ENCODE measurements at places on chromosomes 4 and X.

- DNase-seq: no peak
Observed at GRCh38 chrX:86066998-86067397, 19.6 kb upstream of the CHM start.

- peak; percentile 62 for DNase-seq
Observed at GRCh38 chrX:153649178-153649914, 2.3 kb downstream of the DUSP9 start.

DNA sequence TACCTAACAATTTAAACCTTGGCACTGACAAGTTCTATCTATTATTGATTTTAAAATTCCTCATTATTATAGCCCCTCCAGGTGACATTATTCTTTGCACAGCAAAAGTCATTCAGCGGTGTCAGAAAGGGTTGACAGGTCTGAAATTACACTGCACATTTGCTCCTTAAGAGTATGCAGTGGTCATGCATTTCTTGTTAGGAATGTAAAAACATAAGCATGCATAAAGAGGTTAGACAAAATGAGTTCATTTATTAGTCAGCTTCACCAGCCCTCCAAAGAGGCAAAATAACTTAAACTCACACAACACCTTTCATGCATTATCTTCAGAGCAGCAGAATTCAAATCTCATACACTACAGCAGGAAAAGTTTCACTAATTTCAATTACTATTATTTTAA, 158.8 kb downstream of the HNRNPD start:
- DNase-seq: no peak

DNA sequence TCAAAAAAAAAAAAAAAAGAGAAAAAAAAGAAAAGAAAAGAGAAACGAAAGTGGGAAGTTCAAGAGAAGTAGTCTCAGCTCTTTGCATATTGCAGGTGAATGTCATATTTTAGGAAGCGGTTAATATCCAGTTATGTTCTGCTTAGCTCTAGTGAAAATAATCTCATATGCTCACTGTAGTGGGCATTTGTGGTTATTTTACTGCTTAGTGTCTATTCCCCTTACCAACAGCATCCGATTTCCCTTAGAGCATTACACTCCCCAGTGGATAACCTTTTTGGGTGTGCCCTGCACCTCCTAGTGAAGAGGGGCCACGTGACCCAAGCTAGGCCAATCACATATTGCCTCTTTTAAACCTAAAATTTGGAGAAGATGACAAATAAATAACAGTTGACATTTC, 111.2 kb upstream of the ZNF827 start:
- no peak for DNase-seq

DNA sequence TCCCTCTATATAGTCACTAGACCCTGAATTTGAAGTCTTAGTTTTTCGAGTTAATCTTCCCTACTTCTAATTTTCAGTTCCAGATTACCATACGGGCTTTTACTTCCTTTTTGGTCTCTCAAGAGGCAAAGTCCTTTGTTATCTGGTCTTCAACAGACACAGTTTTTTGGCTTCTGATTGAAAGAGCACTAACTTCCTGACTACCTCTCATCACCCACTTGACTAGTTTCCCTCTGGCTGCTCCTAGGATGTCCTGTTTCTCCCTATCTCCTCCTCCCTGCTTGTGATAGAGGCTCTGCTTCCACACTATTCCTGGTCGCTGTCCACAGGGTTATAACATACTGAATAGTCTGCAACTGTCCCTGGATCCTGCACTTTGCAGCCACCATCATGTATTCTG, 16.7 kb upstream of the WDR44 start:
- DNase-seq: no peak

DNA sequence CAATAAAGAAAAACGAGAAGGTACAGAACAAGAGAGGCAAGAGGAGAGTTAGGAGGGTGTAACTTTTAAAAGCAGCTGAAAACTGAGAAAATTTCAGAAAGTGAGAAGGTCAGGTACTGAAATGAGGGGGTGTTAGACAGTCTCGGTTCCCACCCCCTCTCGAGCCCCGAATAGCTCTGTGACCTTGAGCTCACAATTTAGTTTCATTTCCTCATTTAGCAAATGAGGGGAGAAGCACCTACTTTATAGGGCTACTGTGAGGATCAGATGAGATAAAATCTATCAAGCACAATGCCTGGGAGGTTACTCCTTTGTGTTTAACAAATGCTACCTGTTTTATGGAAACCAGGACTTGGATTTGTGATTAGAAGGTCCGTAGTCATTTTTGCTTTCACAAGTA, 4.9 kb downstream of the UGT8 start:
- DNase-seq: no peak

- no peak for DNase-seq
Observed at GRCh38 chrX:81708487-81708886, 506.6 kb downstream of the SH3BGRL start.

DNA sequence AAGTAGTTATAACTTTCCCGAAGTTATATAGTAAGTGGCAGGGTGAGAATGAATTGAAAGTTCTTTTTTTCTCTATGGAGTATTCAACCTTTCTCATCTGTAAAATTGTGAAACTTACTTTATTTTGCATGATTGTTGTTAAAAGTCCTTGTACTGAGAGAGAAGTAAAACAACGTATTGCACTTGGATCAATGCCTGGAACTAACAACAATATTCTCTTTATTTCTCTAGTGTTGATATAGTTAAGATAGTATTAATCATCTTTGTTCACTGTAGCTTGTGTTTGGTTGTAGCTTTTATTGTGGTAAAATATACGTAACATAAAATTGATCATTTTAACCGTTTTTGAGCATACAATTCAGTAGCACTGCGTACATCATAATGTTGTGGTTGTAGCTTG, 48.7 kb downstream of the STIM2 start:
- no peak for DNase-seq

- no peak for DNase-seq
Observed at GRCh38 chr4:116618638-116619037, 466.7 kb downstream of the TRAM1L1 start.

GRCh38 chr4:125780164-125780563, 465.4 kb downstream of the FAT4 start:
- DNase-seq: no peak

DNA sequence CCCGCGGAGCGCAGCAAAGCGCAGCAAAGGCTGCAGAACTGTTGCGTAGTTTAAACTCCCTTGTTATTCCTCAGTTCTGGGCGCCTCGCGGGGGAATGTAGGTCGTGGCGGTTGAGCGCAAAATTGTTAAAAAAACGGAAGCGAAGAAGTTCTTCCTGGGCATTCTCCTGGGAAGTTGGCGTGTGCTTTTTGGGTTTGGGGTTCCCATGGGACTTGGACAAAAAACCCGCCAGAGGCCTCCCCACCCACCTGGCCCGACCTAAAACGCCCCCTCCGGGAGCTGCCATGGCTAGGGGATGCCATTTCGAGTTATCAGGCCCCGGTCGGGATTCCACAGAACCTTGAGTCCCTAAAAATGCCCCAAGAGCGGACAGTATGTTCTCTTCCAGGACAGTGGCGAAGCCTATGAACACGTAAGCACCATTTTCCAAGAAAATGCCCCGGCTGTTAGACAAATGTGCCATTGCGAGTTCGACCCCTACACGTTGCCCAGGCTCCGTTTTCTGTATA, 8.9 kb downstream of the ZIC3 start:
- no peak for DNase-seq

DNA sequence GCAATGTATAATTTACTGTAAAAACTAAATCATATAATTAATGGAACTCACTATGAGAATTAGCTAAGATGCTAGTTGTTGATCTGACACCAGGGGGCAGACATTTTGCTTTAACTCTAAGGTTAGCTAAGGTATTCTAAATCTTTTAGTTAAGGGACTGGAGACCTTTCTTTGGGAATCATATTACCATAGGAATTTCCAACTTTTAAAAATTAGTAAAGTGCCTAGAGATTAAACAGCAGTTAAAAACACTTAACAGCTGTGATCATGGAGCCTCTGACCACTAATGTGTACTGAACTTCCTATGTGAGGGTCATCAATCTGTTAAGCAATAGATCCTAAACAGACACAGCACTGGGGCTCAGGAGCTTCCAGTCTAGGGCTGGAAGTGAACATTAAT, 226.6 kb downstream of the NSUN7 start:
- peak; percentile 37 for DNase-seq

- DNase-seq: no peak
Observed at GRCh38 chrX:16946971-16947562, 609 bp downstream of the REPS2 start.

DNA sequence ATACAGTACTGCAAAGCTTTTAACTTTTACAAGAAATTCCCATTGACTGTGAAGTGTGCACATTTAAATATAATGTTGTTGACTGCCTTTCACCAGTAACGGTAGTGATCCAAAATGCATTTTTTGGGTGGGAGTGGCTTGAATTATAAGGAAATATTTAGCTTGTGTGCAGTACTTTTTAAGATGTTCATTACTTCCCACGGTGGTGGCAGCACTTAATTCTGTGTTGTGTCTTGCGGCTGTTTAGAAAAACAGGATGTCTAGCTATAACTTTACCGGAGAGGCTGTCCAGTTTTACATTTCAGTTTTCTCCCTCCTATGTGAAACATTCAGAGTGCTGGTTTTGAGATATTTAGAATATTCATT, 1.7 kb downstream of the TMEM131L start:
- DNase-seq: no peak

GRCh38 chr4:5260121-5260520, 208.8 kb downstream of the STK32B start:
- DNase-seq: no peak

- no peak for DNase-seq
Observed at GRCh38 chr4:8270912-8271815, 1.6 kb downstream of the HTRA3 start.

DNA sequence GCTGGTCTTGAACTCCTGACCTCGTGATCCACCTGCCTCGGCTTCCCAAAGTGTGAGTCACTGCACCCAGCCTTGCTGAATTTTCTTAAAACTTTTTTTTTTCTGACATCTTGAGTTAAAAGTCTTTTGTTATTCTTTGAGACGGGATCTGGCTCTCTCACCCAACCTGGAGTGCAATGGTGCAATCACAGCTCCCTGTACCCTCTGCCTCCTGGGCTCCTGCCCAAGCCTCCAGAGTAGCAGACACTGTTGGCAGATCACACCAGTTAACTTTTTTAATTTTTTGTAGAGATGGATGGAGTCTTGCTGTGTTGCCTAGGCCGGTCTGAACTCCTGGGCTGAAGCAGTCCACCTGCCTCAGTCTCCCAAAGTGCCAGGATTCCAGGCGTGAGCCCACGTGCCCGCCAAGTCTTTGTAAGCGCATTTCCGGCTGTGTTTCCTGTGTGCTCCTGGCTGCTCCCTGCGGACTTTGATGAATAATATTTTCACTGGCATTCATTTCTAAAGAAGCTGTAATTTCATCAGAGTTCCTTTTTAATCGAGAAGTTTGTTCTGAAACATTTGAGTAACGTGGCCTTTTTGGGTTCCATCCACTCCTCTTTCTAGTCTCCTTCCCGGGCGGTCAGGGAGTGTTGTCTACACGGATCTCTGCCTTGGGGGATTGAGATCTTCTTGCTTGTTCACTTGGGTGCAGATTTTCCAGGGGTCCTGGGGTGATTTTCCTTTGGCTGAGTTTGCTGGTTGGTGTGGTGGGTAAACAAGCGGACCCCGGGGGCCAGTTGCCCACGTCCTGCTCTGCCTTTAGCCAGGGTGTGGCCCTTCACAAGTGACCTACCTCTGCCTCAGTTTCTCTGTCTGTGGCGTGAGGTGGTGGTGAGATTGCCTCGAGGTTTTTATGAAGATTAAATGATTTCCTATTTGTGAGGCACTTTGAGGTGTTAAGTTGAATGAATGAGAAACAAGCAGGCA, 44.4 kb downstream of the PCGF3 start:
- no peak for DNase-seq

DNA sequence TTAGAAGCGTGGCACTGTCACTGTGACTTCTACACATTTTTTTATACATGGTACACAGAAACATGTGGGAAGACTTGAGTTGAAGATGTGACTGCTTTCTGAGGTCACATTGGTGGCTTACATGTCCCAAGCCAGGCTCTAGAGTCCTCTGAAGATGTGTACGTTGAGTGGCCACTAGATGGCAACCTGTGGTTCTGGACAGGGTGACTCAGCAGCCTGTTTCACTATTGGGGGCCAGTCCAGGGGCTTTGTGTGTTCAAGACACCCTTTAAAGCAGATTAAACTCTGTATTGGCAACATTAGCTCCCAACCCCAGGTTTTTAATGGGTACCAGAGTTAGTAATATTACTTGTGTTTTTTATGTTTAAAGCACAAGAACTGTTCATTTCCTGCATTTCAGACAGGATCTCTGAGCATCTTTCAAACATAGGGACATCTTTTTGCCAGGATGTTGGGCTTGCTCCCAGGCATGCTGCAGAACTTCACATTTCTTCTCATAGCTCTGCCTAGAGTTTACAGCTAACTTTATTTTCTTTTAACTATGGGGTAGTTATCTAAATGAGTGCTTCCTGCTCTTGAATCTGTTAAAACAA, 53.0 kb downstream of the DCUN1D4 start:
- DNase-seq: peak; percentile 56

GRCh38 chr4:8046925-8047541, 107.4 kb upstream of the AFAP1 start:
- no peak for DNase-seq

GRCh38 chrX:94107981-94108380, 434.0 kb downstream of the FAM133A start:
- DNase-seq: no peak

DNA sequence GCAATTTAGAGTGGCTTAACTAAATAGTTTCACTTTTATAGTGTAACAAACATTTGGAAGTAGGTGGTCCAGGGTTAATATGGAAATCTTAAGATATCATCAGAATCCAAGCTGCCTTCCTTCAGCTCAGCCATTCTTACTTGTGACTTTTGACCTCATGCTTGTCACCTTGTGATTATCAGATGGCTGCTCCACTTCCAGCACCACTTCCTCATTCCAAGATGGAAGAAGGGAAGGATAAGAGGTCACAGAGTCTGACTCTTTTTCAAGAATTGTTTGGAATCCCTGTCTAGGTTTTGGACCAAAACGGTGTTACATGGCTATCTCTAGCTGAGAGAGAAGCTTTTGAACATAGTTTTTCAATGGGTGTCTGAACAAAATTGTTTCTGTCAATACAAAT, 39.9 kb downstream of the MTTP start:
- DNase-seq: no peak

DNA sequence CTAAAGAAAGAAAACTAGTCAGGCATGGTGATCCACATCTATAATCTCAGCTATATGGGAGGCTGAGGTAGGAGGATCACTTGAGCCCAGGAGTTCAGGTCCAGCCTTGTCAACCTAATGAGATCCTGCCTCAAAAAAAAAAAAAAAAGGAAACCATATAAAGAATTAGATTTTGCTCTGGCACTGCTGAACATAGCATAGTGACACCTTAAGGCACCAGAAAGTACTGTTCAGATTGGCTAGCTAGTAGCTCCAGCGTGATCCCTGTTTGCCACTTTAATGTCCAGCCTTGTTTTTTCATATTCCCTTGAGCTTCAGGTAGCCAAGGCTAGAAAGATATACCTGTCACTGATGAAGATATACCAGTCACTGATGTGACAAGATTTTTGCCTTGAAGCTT, 34.1 kb downstream of the EXOC1 start:
- no peak for DNase-seq

DNA sequence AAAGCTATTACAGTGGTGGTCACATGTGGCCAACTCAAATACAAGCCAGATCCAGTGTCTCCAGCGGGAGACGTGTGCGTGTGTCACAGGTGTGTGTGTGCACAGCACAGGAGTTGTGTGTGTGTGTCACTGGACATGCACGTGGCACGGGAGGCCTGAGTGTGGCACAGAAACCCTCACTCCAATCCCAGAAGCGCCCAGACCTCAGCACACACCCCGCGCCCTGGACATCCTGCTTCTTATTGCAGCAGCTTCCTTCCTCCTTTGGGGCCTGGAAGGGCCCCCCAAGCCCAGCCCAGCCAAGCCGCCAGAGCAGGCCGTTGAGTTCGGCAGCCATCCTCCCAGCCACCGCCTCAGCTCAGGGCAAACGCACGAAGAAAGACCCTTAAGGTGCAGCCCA, 37.9 kb downstream of the ACOX3 start:
- no peak for DNase-seq

GRCh38 chr4:139887962-139888735, 222.5 kb downstream of the MGST2 start:
- no peak for DNase-seq

Data from frontal cortex (tissue), 4 donors.